ENCODE measurements at places on chromosomes 3 and 15.

- no peak for DNase-seq
These were observed 40.7 kb upstream of the MKRN3 start for GRCh38 chr15:23524816-23525215.

DNA sequence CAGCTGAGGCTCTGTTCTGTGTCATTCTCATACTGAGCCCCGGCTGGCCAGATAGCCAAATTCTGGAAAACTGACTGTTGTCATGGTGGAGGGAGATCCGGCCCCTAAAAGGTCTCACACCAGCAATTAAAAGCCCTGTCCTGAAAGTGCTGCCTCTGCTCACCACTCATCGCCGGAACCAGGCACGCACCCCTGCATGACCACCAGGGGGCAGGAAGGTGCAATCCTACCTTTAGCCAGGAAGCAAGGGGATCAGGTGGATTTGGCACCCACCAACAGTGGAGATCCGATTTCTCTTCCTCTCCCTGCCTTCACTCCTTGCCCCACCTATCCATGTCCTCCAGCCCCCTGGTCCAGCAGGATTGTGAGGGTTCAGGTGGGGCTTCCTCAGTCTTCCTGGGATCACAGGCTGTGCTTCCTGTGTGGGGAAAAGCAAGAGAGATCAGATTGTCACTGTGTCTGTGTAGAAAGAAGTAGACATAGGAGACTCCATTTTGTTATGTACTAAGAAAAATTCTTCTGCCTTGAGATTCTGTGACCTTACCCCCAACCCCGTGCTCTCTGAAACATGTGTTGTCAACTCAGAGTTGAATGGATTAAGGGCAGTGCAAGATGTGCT, 16.1 kb upstream of the CACNA2D2 start:
- DNase-seq = peak; percentile 88

GRCh38 chr3:129162729-129163579, 2.1 kb upstream of the ISY1 start:
- DNase-seq = no peak

GRCh38 chr3:11820531-11821041, 26.1 kb downstream of the TAMM41 start:
- peak; percentile 37 for DNase-seq

GRCh38 chr3:87333393-87333892, 57.1 kb upstream of the POU1F1 start:
- DNase-seq = no peak

DNA sequence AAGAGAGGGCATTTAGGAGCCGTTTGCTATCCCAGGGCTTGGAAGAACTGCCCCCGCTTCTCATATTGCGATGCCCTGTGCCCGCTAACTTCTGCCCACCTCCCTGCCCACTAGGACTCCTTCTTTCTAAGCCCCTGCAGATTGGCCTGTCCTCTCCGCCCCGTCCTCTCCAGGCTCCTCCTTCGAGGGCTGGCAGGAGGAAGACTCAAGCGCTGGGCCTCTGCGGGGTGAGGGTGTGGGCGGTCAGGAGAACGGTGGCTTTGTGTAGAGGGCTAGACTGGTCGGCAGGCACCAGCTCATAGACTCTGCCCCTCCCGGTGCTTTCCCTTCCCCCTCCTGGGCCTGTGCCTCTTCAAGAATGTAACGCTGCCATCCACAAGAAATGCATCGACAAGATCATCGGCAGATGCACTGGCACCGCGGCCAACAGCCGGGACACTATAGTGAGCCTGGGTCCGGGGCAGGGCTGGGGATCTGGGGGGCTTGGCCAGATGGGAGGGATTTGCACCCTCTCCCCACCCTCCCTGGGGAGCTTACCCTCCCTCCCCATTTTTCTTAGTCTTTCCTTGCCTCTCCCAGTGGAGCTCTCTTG, 21.9 kb downstream of the PRKCD start:
- DNase-seq = no peak

DNA sequence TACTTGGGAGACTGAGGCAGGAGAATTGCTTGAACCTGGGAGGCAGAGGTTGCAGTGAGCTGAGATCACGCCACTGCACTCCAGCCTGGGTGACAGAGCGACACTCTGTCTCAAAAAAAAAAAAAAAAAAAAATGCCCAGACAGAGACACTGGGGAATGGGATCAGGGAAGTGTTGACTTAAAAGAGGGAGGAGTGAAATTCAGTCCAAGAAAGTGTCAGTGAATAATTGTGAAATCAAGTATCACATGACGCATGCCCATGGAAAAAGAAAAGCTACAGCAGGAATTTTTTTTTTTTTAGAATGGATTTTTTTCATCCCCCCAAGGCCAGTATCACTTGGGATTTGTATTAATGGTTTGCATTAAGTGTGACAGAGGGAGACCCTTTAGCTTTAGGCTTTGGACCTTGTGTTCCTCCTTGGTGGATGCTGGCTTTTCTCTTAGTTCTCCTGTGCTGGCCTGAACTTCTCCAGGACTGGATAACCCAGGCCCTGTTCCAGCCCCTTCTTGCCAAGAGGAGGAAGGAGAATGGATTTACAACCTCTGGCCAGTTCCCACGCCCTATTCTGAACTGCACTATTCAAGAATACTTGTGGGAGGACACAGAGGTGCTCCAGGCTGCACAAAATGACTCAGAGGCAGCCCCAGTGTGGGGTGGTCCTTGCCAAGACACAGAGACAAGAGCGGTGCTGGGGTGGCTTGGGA, 36.7 kb upstream of the ZNF774 start:
- no peak for DNase-seq

- peak; percentile 7 for DNase-seq
These were observed 55.4 kb downstream of the ITGA11 start for GRCh38 chr15:68376447-68377060.

DNA sequence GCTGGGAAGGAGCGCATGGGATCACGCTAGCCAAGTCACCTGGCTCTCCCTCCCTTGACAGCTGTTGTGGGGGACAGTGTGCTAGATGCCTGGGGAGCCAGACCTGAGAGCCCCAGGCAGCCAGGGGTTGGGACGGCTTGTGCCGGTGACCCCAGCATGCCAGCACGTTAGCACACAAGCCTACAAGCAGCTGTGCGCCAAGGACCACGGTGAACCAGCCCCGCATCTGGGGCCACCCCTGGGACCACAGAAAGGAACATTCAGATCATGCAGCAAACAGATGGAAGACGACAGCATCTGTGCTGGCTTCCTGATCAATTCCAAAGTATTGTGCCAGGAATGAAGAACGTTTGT, 64.8 kb downstream of the NTRK3 start:
- no peak for DNase-seq

DNA sequence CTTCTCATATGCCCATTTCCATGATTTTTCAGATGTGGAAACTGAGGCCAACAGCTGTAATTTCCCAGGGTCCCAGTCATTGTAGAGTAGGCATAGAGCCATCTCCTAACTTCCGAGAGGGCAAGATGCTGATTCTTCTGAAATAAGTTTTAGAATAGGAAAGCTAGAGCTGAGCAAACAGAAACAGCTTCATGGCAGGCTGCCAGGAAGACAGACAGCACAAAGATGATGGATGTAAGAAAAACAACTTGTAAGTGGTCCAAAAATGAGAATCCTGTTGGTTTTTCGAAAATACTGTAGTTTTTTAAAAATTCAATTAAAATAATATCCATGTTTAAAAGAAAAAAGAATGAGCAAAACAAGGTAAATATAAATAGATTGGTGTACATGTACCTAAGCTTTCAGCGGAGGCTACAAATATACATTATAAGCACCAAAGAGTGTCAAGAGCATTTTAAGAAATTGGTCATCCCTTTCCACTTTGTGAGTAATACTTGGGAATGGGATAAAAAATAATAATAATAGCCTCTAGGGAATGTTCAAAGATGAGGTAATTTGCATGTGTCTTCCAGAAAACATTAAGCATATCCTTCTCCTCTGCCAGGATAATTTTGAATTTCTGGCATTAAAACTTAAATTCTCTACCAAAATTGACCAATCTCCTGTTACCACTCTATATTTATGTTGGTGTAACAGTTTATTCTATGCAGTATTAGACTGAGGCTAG, 406.6 kb downstream of the MECOM start:
- no peak for DNase-seq

GRCh38 chr3:187685948-187686347, 15.8 kb upstream of the SST start:
- no peak for DNase-seq

DNA sequence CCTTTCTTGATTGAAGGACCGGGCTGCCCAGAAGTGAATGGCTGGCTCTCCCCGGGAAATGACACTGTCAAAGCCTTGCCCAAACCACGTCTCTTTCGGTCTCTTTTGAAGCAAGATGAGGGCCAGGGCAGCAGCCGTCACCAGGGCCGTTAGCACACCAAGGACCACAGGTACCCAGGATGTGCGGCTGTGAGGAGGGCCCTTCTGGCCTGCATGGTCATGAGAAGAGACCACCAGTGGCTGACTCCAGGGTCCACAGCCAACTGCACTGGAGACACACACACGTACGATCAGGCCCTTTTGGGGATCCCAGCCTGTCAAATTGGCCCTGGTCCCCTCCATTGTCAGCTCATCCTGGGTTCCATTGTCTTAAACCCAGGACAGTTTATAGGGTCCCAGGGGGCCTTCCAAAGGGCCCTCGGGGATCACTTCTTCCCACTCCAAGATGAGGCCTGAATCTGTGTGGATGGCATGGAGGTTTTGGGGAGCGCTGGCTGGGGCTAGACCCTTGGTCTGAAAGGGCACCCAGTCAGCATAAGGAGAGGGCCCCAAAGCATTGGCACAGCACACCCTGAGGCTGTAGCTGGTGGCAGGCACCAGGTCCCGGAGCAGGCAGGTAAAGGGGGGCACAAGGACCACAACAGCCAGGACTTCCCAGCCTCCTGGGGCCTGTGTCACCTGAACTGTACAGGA, 50.9 kb downstream of the ETFA start:
- DNase-seq = no peak

DNA sequence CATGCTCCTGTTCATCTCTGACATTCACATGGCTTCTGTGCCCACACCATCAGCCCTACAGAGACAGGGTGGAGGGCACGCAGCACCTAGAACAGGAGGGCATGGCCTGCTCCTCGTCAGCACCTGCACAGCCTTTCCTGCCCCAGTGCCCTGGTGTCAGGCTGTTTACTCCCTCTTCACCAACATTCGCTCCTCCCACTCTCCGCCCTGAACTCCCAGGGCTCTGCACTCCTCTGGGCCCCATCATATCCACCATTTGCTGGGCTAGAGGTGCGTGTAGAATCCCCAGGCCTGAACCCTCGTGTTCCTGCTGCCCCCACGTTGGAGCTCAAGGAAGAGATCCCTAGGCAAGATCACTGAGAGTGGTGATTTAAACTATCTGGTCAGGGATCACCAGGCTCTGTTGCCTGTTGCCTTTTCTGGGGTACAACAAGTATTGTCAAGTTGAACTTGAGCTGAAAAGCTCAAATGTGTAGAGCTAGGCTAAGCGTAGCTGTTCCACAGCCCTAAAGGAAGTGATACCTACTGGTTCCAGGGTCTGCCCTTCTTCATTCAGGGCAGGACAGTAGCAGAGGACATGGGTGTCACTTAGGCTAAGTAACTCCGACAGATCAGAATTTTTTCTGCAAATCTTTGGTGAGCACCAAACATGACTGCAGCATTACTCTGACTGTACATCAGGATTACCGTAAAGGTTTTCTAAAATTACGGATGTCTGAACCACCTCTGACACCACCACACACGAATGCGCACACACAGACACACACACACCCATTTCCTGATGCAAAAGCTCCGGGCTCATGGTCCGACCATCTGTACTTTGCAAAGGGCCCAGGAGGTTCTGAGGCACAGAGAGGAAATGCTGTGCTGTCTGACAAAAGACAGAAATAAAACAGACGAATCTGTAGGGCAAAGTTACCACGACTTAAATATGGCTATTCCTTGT, 43.7 kb upstream of the GNB5 start:
- DNase-seq = peak; percentile 44

DNA sequence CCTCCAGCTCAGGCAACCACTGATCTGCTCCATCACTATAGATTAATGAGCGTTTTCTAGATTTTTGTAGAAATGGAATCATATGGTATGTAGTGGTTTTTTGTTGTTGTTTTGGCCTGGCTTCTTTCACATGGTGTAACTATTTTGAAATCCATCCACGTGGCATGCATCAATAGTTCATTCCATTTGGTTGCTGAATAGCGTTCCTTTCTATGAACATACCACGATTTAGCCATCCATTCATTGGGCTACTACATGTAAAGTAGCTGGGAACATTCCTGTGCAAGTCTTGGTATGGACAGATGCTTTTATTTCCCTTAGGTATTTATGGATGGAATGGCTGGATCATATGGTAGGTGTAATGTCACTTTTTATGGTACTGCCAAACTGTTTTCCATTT, 10.7 kb upstream of the CHSY1 start:
- no peak for DNase-seq

- DNase-seq = no peak
These were observed 55.9 kb downstream of the ARHGAP31 start for GRCh38 chr3:119350114-119350513.

GRCh38 chr3:108983051-108983450, 29.4 kb upstream of the GUCA1C start:
- DNase-seq = no peak

GRCh38 chr3:169931747-169932520, 20.6 kb downstream of the SAMD7 start:
- no peak for DNase-seq

- DNase-seq = no peak
These were observed 151.6 kb downstream of the SERPINI1 start for GRCh38 chr3:167887096-167887495.

GRCh38 chr3:148466143-148466542, 231.6 kb upstream of the AGTR1 start:
- DNase-seq = no peak

DNA sequence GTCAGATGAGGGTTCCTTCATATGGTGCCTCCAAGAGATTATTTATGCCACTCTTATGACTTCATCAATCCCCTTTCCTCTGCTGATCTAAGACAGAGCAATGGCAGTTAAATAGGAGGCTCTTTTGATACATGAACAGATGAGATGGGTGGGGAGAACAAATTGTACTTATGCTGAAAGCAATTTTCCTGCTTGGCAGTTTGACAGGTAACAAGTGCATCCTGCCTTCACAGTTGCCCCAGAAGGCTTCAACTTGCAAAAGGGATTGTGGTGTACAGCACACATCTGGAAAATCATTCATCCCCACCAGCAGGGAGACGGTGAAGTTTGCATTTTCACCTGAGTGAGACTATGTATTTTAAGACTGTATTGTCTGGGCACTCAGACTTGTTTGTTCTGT, 27.3 kb downstream of the ENTPD3 start:
- DNase-seq = no peak

GRCh38 chr3:171163101-171164066, 136.9 kb upstream of the SLC2A2 start:
- DNase-seq = no peak

- no peak for DNase-seq
These were observed 122.1 kb upstream of the IQSEC1 start for GRCh38 chr3:13195374-13195773.

DNA sequence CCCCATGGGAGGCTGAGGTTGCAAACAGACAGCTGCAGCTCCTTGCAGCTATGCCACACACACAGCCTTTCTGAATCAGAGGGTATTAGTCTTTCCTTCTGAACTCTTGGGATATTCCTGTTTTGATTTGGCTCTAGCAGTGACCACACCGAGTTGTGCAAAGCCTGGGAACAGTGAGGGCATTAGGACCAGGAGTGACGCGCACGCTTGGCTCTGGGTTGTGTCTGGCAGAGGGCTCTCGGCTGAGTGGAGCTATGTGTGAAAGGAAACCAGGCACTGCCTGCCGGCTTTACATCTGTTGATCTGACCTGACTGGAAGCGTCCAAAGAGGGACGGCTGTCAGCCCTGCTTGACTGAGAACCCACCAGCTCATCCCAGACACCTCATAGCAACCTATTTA, at the start of gene GALNT15:
Gene GALNT15 (plus strand): TSS at position 292 of the 400 bp plus-strand sequence. CDS start 472 bp downstream, outside the sequence.
- DNase-seq = no peak
